ENCODE measurements at places on chromosomes 7 and 10.
A peak's percentile ranks its signal among the peaks of the same experiment; 100 is the strongest.

- DNase-seq: peak; percentile 46
Measured at GRCh38 chr7:75649462-75649861, 89.3 kb downstream of the HIP1 start.

GRCh38 chr10:77072836-77073662, 564.6 kb downstream of the KCNMA1 start:
- no peak for DNase-seq

- no peak for DNase-seq
Measured at GRCh38 chr7:100874300-100874576, 665 bp upstream of the SRRT start.

DNA sequence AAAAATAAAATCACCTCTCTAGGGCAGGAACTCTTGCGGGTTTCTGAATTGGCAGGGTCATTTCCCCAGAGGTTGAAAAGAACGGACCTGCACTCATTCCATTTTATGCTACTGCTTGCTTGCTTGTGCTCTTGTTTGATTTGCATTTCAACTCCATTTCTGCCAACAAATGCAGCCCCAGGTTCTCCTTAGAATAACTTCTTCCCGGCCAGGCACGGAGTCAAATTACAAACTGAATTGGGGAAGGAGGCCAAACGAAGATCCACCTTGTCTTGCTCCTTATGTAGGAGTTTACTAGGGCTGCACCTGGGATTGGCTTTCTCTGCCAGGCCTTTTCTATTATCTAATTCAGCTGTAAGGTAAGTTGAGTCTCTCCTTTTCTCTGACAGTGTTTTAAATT, 79.6 kb downstream of the HGF start:
- DNase-seq: no peak

- peak; percentile 84 for DNase-seq
Measured at GRCh38 chr10:103849880-103850571, 5.3 kb downstream of the SH3PXD2A start.

DNA sequence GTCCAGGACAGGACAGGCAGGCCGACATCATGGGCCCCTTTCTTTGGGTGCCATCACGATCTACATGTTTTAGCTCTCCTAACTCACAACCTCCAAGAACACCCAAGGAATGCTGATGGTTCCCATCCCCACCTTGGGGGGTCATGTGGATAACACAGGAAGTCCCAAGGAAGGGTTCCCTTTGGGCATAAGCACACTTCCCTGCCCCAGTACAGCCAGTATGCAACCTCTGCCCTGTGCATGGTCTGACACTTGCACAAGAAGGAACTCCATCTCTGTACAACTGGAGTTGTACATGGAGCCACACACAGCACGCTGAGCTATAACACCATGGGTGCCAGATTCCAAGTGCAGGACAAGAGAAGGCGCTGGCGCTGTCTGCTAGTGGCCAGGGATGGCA, 11.0 kb downstream of the MAT1A start:
- DNase-seq: no peak

GRCh38 chr7:132872034-132872433, 209.9 kb downstream of the CHCHD3 start:
- no peak for DNase-seq

DNA sequence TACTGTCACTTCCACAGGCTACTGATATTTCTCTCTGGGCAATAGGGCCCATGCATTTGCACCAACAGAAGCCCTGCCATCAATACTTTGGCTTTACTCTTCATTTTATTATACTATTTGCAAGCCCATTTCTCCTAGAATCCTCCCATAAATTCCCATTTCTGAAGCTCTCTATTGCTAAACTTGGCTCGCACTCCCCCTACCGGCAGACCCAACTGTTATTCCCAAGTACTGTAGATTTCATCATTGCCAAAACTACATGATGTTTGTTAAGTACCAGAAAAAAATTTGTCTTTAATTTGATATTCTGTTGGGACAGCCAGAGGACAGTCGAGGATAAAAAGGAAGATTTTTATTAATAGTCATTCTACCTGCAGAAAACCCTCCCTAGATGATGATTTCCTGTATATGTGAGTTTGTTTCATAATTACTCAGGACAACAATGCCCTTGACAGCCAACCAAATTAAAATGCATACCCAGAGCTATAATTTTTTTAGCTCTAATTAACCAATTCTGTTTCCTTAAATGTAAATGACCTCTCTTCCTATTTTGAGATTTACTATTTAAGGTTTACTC, 298.6 kb downstream of the REEP3 start:
- peak; percentile 62 for DNase-seq

GRCh38 chr10:17257466-17258321, 29.7 kb downstream of the VIM start:
- DNase-seq: peak; percentile 69

DNA sequence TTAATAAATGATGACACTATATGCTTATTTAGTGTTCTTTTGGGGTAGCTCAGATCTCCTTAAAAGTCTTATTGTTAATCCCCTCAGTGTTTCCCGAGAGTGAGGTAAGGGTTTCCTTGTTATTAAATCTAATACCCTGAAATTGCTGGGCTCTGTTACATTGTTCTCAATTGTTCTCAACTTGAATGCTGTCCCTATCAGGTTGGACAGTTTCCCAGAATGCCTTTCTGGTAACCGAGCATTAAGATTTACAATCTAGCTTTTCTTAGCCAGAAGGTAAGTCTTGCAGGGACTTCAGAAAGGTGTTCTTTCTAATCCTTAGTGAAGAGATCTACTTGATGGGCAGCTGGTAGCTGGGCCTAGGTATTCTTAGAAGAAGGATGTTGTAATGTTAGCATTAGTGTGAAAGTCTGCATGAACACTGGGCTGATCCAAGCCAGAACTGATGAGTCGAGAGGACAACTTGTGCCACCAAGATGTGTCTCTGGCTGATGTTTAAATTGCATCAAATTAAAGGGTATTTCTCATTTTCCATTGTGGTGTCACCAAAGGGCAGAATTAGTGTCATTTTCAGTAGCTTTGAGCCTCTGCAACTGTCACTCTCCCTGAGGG, 89.9 kb downstream of the SND1 start:
- no peak for DNase-seq

DNA sequence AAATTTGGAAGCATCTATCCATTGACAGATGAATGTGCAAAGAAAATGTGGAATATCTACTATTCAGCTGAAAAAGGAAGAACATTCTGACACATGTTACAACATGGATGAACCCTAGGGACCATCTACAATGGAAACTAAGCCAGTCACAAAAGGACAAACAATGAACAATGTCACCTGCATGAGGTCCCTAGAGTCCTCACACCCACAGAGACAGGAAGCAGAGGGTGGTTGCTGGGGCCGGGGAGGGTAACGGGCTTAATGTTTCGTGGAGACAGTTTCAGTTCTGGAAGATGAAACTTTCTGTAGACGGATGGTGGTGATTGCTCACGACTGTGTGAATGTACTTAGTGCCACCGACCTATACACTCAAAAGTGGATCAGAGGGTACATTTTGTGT, 282.9 kb downstream of the ADARB2 start:
- DNase-seq: no peak

- no peak for DNase-seq
Measured at GRCh38 chr10:94409021-94409657, 6.8 kb downstream of the TBC1D12 start.

GRCh38 chr7:85734823-85735222, 548.0 kb upstream of the SEMA3D start:
- DNase-seq: no peak

- DNase-seq: peak; percentile 42
Measured at GRCh38 chr10:67697724-67698131, 1.7 kb upstream of the CTNNA3 start.

- DNase-seq: peak; percentile 91
Measured at GRCh38 chr7:13880789-13881188, 108.7 kb downstream of the ETV1 start.

DNA sequence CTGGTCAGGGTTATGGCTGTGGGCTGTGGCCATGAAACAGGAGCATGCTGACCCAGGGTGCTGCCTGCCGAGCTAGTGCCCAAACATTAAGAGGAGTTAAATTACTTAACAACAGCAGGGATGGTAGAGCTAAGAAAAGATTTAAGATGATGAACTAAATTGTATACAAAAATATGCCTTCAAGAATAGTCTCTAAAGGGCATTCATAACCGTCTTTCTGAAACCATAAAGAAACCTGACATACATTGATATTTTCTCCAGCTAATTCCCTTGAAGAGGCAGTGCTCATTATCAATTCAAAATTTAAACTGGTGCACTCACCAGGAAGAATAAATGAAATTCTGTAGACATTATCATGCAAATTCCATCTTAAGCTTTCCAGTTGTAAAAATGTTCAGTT, 265.8 kb upstream of the TAC1 start:
- DNase-seq: no peak

GRCh38 chr10:11447586-11447985, 163.9 kb downstream of the USP6NL start:
- no peak for DNase-seq

- peak; percentile 16 for DNase-seq
Measured at GRCh38 chr7:132436121-132436520, 140.1 kb downstream of the PLXNA4 start.

DNA sequence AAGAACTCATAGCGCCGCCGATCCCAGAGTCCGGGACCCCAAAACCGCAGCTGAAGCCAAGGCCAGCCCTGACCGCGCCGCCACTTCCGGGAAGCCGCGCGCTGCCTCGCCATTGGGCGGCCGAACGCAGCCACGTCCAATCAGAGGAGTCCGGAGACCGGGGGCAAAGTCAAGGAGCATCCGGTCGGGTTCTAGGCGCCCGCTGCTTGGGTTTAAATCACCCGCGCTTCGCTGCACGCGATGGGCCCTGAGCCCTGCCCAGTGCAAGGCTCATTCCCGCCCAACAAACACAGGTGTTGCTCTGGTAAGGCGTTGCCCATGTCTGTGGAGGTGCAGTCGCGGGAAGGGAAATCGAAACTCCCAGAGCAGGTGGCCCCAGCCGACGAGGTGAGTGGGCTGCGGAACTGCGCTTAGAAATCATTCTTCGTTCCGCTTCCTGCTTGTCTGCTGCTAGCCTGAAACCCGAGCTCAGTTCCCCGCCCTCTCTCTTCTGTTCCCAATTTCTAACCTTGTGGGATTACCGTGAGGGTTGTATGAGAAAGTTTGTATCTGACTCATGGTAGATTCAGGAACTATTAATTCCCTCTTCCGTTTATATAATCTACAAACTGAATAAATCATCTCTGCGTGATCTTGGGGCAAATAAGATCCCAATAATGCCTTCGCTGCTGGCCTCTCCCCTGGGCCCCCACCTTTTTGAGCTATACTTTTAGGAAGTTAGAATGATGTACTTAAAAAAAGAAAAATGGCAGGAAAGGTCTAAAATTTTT, at the start of gene DCLRE1C:
Gene DCLRE1C (minus strand): TSS at position 96 of the 770 bp plus-strand sequence. CDS start 86 bp downstream, at position 10.
- DNase-seq: peak; percentile 88

DNA sequence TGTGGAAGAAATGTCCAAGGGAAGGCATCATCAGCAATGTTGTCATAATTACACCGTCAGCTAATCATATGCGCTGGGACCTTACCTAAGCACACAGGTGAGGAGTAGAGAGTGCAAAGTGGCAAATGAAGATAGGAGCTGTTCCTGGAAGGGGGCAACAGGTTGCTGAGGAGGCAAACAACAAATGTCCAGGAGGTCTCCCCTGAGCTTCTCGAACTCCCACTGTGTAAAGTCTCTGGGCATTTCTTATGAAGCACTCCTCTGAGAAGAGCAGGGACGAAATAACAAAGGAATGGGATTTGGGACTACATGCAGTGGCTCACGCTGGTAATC, 152.5 kb downstream of the DOCK4 start:
- no peak for DNase-seq

GRCh38 chr10:33136271-33136670, 178.2 kb upstream of the ITGB1 start:
- DNase-seq: peak; percentile 85

GRCh38 chr10:94364482-94364881, 1.7 kb upstream of the NOC3L start:
- DNase-seq: no peak

- no peak for DNase-seq
Measured at GRCh38 chr7:151280388-151281019, 32.0 kb upstream of the SMARCD3 start.

GRCh38 chr7:77320714-77321113, 95.4 kb downstream of the GSAP start:
- DNase-seq: no peak

- DNase-seq: peak; percentile 46
Measured at GRCh38 chr7:4753598-4754432, 21.6 kb upstream of the AP5Z1 start.

DNA sequence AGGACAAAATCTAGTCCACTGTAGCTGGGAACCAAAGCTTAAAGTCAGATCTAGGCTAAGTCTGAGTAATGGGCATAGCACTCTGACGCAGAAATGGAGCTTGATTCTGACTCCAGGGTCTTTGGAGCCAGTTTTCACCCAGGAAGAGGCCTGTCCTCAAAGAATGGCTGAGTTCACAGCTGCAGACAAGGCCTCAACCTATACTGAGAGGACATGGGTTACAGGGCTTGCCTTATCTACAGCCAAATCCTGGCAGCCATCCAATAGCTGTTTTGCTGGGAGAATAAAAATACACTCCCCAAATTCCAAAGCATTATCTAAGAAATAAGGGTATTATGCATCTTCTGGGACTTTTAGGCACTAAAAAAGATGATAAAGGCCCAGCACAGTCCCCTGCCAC, 154.8 kb downstream of the RAPGEF5 start:
- no peak for DNase-seq

DNA sequence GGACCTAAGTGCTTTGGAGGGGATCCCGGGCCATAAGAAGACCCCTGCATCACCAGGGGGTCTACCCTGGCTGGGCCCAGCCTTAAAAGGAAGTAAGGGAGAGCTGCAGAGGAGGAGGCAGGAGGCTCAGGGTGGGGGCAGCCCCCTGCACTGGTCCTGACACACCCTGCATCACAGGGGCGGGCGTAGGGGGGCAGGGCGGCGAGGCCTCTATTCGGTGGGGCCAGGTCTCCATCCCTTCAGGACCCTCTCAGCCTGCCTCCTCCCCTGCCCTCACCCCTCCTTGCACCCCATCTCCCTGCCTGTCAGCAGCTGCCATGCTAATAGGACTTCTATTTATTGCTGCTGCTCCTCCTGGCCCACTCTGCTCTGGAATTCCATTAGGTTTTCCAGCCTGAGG, 101.4 kb downstream of the C10orf105 start:
- DNase-seq: no peak

DNA sequence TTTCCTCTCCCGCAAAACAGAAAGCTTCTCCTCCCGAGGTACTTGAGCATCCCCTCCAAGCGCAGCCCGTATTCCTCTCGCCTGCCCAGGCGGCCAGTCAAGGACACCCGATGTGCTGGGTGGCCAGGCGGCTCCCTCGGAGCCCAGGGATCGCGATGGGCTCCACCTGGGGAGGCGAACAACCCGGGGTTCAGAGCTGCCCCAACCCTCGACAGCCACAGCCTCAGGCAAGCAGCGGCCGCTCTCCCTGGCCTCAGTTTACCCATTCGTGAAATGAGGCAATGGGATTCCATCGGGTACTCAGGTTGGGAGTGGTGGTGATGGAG, 147.4 kb downstream of the CYP26A1 start:
- no peak for DNase-seq
